NCI-H524 treated with DMSO at 0.1 percent for 48 hours (cell line): ENCODE measurements at places on chromosomes 11 and 22.

GRCh38 chr11:37370817-37371216, 772.8 kb upstream of the RAG2 start:
- no peak for DNase-seq

DNA sequence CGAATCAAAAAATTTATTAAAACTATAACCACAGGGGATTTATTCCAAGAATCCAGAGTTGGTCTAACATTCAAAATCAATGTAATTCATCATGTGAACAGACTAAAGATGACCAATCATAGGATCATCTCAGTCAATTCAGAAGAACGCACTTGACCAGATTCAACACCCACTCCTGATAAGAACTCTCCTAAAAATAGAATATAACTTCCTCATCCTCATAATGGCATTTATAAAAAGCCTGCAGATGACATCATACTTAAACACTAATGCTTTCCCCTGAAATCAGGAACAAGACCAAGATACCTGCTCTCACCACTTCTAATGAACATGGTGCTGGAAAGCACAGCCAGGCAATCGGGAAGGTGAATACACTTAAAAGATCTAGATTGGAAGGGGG, 10.5 kb upstream of the MUC2 start:
- DNase-seq = no peak

DNA sequence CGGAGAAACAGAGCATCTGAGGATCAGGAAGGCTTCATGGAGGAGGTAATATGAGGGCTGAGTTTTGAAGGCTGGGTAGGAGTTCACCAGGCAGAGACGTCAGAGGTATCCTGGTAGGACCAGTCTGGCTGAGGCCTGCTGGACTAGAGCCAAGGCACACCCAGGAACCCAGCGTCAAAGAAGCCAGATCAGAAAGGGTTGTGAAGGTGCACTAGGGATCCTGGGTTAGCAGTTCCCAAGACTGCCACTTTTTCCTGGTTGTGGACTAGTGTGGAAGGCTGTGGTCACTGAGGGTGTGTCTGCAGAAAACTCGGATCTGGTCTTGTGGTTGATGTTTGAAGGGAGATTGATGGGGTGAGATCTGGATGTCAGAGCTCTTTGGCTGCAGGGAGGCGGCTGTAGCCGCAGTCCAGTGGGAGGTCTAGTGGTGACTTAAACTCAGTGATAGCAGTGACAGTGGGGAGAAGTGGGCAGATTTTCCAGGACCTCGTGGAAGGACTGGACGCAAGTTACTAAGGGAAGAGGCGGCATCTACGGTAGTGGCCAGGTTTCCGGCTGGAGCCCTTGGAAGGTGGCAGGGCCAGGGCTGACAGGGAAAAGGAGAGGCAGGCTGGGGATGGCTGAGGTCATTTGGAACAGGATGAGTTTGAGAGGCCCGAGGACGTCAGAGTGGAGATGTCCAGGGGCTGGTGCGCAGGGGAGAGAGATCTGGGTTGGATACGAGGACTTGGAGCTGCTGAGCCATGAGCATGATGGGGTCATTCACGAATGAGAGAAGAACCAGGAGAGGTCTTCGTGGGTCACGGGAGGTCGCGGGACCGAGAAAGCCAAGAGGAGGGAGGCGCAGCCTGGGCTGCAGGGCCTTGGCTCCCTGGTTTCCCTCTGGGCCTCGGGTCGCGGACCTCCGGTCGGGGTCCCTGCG, 10.9 kb downstream of the RELA start:
- DNase-seq = no peak

- DNase-seq = no peak
These were observed 11.6 kb downstream of the SRPRA start for GRCh38 chr11:126257144-126257543.

- no peak for DNase-seq
These were observed 27.0 kb downstream of the ART5 start for GRCh38 chr11:3614742-3615171.

DNA sequence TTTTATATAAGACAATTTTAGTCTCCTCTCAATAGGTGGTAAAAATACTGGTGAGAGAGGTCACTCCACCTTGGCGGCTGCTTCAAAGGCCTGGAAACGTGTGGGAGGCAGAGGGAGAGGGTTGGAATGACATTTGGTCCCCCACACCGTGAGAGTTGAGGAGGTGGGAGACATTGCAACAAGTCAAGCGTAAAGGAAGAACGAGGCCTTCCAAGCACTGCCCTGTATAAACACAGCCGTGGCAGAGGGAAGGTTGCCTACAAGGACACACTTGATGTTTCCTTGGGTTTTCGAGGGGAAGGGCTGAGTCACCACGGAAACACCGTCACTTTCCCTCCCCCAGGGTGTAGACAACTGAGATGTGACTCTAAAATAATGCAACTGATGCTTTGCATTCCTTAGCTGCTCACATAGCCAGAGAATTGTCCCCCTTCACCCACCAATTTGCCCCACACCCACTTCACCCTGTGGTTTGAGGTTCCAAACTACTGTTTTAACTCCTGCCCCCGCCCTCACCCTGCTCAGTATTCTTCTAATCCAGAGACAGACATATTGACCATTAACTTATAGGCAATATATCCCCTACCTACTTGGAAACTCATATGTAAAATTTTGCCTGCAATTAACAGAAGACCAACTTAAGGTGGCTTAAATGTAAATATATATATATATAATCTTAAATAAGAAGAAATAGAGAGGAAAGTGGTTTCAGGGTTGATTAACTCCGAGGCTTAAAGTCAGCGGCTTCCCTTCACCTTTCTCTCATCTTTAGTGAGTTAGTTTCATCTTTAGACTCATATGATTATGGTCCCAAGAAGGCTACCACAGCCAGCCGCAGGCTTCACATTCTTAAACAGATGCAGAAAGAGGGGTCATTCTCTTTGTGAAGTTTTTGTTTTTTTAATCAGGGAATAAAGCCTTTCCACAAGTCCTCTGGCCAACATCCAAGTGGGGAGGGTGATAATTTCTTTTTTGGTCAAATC, 54.1 kb upstream of the BDNF start:
- no peak for DNase-seq

DNA sequence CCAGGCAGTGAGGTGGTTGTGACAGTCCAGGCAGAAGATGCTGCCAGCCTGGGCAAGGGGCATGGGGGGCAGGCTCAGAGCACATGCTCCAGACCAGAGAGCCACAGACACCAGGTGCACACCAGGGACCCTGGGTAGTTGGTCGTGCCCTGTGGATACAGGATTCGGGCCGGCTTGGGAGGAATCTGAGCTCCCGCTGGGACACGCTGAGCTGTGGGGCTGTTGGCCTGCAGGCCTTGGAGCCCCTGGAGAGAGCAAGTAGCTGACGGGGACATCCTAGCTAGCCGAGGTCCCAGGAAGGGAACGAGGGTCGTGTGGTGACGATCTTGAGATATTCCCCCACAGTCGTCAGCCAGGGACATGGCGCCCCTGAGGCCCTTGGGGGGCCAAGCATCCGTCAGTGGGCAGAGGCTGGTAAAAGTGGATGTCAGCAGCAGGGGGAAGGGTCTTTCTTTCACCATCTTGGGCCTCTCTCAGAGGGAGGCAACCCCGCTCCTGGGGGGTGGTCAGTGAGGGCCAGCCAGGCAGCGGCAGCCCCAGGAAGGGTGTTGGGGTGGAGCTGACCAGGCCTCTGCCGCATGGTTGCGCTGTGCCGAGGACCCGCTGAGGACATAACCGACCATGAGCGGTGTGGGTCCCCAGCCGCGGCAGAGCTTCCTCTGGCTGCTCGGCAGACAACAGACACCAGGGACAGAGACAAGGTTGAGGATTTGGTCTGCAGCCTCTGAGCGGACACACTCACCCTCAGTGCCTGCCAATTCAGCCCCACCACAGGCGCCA, 44.0 kb downstream of the CDKN1C start:
- no peak for DNase-seq

DNA sequence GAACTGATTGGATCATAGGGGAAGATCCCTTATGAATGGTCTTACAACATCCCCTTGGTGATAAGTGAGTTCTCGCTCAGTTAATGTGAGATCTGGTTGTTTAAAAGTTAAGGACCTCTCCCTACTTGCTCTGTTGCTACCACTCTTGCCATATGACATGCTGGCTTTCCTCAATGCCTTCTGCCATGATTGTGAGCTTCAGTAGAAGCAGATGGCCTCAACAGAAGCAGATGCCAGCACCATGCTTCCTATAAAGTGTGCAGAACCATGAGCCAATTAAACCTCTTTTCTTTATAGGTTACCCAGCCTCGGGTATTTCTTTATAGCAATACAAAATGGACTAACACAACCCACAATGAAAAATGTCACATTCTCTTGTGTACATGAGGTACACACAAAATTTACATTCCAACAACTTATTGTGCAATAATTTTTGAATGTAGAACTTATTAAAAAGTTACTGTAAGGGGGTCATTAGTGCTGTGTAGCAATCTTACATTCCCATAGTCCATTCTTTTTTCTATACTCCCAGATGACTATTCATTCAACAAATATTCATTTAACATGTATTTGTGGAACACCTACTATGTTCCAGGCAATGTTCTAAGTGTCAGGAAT, 10.3 kb downstream of the CYP2R1 start:
- DNase-seq = no peak

DNA sequence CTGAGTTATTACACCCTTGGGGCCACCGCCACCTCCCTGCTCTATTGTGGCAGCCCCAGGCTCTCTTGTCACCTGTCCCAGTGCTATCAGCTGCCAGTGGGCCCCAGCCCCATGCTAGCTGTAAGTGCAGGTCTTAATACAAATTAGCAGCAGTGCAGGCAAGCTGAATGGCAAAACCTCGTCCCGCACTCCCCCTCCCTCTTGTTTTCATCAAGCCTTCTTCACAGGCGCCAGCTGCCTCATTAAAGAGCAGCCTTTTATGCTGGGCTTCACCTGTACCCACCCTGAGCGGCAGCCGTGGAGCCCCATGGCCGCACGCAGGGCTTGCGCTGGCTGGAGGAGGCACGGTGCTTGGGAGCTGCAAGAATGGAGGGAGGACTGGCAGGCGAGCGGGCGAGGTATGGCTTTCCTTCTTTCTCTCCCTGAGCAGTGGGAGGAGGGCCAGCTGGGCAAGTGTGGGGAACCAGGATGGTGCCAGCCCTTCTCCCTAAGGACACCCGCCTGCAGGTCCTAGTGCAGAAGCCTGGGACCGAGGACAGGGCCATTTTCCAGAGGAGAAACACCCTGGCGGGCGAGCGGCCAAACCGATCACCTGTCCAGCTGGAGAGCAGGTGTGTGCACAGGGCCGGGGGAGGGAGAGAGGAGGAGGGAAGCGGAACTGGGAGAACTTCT, 70.7 kb downstream of the FLI1 start:
- DNase-seq = no peak

GRCh38 chr11:57527056-57527631, 3.4 kb downstream of the TIMM10 start:
- DNase-seq = peak; percentile 27

GRCh38 chr22:41523464-41524221, 20.6 kb downstream of the POLR3H start:
- no peak for DNase-seq

DNA sequence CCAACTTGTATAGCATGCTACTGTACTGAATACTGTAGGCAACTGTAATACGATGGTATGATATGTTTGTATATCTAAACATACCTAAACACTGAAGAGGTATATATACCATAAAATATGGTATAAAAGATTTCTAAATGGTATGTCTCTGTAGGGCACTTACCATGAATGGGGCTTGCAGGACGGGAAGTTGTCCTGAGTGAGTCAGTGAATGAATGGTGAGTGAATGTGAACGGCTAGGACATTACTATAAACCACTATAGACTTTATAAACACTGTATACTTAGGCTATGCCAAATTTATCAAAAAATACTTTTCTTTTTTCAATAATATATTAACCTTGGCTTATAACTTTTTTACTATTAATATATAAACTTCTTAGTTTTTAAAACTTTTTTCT, 66.8 kb downstream of the ZC3H12C start:
- no peak for DNase-seq

DNA sequence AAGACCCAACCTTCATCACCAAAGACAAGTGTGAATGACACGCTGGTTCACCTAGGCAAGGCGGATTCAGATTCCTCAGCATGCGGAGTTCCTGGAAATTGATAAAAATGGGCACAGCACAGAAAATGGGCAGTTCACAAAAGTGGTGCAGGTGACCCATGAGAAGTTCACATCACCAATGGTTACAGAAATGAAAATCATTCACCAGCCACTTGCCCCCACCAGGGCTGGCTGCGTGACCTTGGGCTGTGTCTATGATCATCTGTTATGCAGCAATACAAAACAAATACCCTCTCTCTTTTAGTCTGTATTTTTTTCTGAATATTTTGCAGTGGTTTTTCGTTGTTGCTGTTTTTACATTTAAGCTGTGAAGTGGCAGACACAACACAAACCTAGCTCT, 415.9 kb downstream of the TBC1D22A start:
- no peak for DNase-seq

GRCh38 chr11:69202511-69203221, 46.9 kb downstream of the SMIM38 start:
- DNase-seq = no peak

- DNase-seq = no peak
These were observed 121.2 kb downstream of the PDE3B start for GRCh38 chr11:14764579-14765527.

- no peak for DNase-seq
These were observed 27.5 kb upstream of the SMIM35 start for GRCh38 chr11:118114266-118114665.

DNA sequence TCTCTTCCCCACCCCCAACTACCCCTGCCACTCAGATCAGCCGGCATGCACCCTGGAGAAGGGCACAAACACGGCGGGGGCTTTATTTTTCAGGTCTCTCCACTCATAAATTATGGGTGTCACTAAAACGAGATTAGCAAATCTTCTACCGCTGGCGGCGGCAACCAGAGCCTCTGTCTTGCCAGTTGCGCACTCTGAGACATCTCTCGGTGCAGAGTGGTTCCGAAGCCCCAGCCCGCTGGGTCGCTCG, 125.3 kb upstream of the C11orf58 start:
- no peak for DNase-seq

GRCh38 chr22:18121954-18122554, 11.4 kb downstream of the TUBA8 start:
- no peak for DNase-seq

- DNase-seq = no peak
These were observed 31.1 kb upstream of the RDX start for GRCh38 chr11:110327508-110327907.

- DNase-seq = no peak
These were observed 149.7 kb downstream of the TRPC6 start for GRCh38 chr11:101434026-101434643.

DNA sequence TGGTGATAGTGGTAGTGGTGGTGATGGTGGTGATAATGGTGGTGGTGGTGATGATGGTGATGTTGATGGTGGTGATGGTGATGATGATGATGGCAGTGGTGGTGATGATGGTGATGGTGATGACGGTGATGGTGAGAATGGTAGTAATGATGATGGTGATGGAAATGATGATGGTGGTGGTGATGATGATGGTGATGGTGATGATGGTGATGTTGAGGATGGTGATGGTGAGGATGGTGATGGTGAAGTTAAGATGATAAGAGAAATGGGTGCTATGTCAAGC, 11.8 kb downstream of the MRGPRG start:
- DNase-seq = no peak

GRCh38 chr22:38213319-38213989, 11.7 kb downstream of the MAFF start:
- no peak for DNase-seq

DNA sequence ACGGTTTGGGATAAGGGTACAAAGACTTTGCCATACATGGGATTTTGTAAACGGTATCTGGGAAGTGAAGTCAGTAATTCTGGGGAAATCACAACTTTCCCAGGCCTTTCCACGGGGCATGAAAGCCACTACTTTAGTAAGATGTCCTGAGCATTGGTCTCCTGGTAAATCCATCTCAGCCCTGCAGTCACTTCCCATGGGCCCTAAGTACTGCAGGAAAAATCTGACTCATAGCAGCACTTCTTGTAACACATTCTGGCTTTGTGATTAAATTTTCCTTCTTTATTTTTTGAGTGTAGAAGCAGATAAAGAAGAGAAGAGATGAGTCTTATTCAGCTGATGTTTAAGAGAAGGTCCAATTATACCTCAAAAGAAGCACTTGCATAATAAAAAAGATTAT, 67.6 kb downstream of the BLID start:
- DNase-seq = no peak
